ENCODE measurements at places on chromosomes 16 and 17. TPM values are rescaled to one million over a fixed set of nuclear protein-coding genes. Genes with fewer than 3 reads are reported as not detected.

GRCh38 chr16:58056580-58056979 lies 31.0 kb downstream of the MMP15 start:
- H3K27ac ChIP-seq = no peak overlapping the region

GRCh38 chr17:43832976-43833829 lies at the start of gene MPP3:
TSS of gene MPP3 (minus strand) at chr17:43833146. CDS start at chr17:43831906, 1,240 bp downstream.
- peaks cover 7% of the 10 kb centered on the region for H3K27me3 ChIP-seq
- peak within 1 kb of the TSS; percentile 82 for H3K27ac ChIP-seq
- peak; percentile 23 for DNase-seq

GRCh38 chr16:17744921-17745572 lies 274.3 kb upstream of the XYLT1 start:
- no peak overlapping the region for H3K27ac ChIP-seq
- H3K27me3 ChIP-seq = peaks cover 19% of the 10 kb centered on the region
- H3K4me3 ChIP-seq = 0 out of 2 replicates have a peak overlapping the region, but pooled peaks have one; percentile 58
- no peak for DNase-seq

The VAT1L gene
- not detected for total RNA-seq

DNA sequence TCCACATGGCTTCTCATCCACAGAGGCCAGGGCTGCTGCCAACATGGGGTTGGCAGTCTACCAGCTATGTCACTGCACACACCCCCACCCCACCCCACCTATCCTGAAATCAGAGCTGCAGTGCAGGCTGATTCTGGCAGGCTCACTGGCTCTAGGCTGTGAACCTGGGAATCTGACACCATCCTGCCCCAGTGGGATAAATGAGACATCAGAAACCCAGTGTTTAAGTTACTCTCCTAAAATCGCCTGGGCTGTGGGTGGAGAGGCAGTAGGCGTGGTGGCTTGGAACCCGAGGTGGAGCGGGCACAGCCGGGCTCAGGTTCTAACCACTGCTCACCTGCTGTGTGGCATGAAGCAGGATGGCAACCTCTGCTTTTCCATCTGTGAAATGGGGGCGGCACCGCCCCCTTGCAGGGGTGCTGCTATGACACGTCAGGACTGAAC lies 5.6 kb downstream of the SLC38A8 start:
- peaks cover 8% of the 10 kb centered on the region for H3K36me3 ChIP-seq
- no peak overlapping the region for H3K4me3 ChIP-seq
- DNase-seq = no peak
- H3K27me3 ChIP-seq = peaks cover 59% of the 10 kb centered on the region
- H3K4me1 ChIP-seq = peaks cover 5% of the 10 kb centered on the region
- no peak overlapping the region for H3K27ac ChIP-seq
